ENCODE measurements at places on chromosomes 2 and 18. TPM values are rescaled to one million over a fixed set of nuclear protein-coding genes. Genes with fewer than 3 reads are reported as not detected.

GRCh38 chr2:17388798-17389197 lies 129.4 kb downstream of the RAD51AP2 start:
- H3K27ac ChIP-seq, result no peak overlapping the region
- H3K36me3 ChIP-seq, result no peaks in the 10 kb centered on the region
- no peaks in the 10 kb centered on the region for H3K4me1 ChIP-seq
- H3K4me3 ChIP-seq, result no peak overlapping the region
- H3K27me3 ChIP-seq, result no peaks in the 10 kb centered on the region

DNA sequence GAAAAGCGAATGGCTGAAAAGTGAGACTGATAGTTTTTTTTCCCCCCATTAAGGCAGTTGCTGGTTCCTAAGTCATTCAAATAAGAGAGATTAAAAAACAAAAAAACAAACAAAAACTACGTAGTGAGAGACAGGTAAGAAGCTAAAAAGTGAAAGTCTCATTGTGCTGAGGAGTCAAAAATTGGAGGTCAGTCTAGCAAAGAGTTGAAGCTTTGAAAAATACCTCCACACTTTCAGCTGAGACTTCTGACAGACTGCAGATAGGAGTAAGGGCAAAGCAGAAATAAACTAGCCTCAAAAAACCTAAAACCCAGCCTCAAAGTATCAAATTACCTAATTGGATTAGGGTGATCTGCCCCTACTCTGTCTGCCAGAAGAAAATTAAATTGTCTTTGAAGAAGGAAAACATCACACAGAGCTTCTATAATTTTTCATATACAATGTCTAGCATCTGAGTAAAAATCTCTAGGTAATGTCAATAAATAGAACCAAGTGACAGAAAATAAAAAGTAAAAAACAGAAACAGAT lies 10.9 kb upstream of the EIF2AK3 start:
- no peak overlapping the region for H3K27ac ChIP-seq
- H3K27me3 ChIP-seq, result no peaks in the 10 kb centered on the region
- no peak for DNase-seq
- H3K36me3 ChIP-seq, result no peaks in the 10 kb centered on the region

The C2orf81 gene
- total RNA-seq, result 5.7 TPM

DNA sequence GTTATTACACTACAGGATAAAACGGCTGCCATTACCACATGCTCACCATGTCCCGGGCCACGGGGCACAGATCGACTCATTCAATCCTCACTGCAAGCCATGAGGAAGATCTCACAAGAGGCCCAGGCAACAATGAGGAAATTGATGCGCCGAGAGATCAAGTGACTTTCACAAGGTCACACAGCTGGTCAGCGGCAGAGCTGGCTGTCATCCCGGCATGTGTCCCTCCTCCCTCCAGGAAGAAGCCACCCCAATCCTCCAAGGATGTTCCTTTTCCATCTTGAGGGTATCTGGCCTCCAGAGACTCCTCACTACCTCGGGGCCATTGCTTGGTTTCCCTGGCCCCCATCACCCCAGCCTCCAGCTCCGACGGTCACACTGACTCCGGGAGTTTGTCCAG lies 65.3 kb upstream of the GLI2 start:
- no peak overlapping the region for H3K27ac ChIP-seq
- H3K4me3 ChIP-seq, result peak overlapping the region; percentile 27
- peaks cover 92% of the 10 kb centered on the region for H3K27me3 ChIP-seq
- no peak for DNase-seq
- H3K36me3 ChIP-seq, result no peaks in the 10 kb centered on the region
- H3K4me1 ChIP-seq, result peaks cover 8% of the 10 kb centered on the region

- DNase-seq, result no peak
- no peaks in the 10 kb centered on the region for H3K27me3 ChIP-seq
- H3K4me1 ChIP-seq, result peaks cover 7% of the 10 kb centered on the region
These were observed 182.3 kb upstream of the PGAP1 start for GRCh38 chr2:197108758-197109157.

The AGXT gene
- total RNA-seq, result not detected

DNA sequence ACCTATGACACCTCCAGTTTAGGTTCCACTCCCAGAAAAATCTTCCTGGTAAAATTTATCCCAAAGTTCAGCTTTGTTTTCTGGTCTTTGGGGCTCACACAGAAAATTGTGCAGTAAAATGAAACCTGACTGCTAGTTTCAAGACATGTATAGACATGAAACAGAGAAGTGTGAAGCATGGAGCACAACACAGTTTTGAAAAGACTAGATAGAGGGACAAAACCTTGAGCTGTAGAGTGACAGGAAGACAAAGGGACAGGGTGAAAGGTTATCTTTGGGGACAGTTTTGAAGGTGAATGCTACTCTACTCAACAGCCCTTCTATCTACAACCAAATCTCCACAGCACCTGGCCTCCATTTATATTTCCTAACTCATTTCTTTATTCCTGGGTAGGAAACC lies 352.6 kb downstream of the RBM43 start:
- peaks cover 3% of the 10 kb centered on the region for H3K36me3 ChIP-seq
- no peak overlapping the region for H3K4me3 ChIP-seq
- no peak overlapping the region for H3K27ac ChIP-seq
- no peaks in the 10 kb centered on the region for H3K4me1 ChIP-seq

The NEURL3 gene
- 19.7 TPM for total RNA-seq

GRCh38 chr2:50535256-50535655 lies 496.7 kb downstream of the NRXN1 start:
- no peaks in the 10 kb centered on the region for H3K4me1 ChIP-seq
- DNase-seq, result no peak
- H3K27ac ChIP-seq, result no peak overlapping the region
- no peaks in the 10 kb centered on the region for H3K36me3 ChIP-seq
- no peak overlapping the region for H3K4me3 ChIP-seq
